ENCODE measurements at places on chromosomes 2 and 18.

- no peak for DNase-seq
Measured at GRCh38 chr2:62149708-62150107, 46.2 kb upstream of the B3GNT2 start.

DNA sequence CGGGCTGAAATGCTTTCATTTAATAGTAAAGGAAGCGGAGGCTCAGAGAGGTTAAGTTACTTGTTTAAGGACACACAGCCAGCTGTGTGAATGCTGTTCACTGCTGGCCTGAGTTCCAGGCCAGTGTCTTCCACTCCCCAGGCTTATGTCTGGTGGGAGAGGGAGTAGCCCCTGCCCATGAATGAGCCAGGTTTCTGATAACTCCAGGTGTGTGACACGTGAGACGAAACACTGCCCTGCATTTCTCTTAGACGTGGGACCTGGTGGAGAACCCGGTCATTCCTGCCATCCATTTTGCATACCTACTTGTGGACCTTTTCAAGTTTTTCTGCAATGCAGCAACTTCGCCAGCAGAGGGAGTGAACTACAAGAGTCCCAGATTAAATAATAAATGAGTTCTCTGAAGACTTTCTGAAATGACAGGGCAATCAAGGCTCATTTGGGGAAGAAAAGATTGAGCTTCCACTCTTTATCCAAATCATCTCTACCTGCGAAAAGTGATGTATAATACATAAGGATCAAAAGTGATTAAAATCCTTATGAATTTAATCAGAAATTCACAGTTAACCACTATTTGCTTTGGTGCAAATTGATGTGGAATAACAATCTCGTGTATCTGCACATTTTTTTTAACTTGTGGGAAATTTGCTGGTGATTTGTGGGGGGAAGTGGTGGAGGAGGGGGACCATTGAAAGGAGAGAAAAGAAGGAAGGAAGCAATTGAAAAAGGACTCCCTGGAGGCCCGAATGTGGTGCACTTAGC lies 79.4 kb upstream of the ASB18 start:
- DNase-seq = peak; percentile 27

GRCh38 chr2:37189452-37190153 lies 1.1 kb upstream of the SULT6B1 start:
- no peak for DNase-seq

- DNase-seq = no peak
Measured at GRCh38 chr2:74021407-74021755, 36.7 kb downstream of the TET3 start.

DNA sequence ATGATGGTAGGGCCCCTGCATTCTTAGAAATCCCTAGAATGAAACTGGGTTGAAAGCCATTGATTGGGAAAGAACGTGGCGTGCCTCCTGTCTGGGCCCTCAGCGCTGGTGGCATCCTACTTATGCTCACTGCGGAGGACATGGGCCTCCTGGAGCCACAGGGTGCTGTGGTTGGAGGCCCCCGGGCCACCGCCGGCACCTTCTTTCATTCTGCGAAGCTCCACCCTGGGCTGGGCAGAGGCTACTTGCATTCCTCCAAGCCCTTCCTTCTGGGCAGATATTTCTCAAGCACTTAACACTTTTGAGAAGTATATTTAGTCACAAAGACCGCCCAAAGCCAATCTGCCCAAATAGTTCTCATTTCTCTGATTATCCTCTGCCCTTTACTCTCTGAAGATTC lies 311.9 kb downstream of the MYCN start:
- DNase-seq = no peak

DNA sequence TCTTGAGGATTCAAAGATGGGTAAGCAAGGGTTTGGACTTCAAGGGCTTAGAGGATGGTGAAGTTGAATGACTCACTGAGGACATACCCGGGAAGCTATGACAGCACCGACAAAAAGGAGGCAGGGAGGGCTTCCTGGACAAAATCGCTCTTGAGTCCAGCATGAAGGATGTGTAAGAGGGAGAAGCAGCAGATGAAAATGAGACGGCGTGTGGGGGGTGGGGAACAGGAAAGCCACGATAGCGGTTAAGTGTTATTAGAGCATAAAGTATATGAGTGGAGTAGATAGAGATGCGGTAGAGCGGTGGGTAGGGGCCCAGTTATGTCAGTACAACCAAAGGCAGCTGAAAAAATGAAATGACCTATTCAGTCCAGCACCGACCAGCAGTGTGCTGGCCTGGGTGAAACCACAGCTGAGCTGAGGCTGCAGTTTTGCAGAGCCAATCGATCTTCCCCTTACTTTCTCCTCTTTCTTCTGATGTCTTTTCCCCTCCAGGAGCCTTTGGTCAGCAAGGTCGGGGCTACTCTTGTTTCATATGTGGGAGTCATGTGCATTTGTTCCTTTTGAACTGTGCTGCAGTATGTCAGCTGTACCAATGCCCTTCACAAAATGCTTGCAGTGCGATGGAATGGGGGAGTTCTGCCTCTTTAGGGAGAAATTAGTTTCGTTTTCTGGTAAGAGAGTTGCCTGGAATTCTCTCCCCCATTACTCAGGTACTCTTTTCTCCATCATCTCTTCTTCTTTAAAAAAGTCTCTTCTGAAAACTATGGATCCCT lies 2.0 kb upstream of the THUMPD2 start:
- DNase-seq = no peak

DNA sequence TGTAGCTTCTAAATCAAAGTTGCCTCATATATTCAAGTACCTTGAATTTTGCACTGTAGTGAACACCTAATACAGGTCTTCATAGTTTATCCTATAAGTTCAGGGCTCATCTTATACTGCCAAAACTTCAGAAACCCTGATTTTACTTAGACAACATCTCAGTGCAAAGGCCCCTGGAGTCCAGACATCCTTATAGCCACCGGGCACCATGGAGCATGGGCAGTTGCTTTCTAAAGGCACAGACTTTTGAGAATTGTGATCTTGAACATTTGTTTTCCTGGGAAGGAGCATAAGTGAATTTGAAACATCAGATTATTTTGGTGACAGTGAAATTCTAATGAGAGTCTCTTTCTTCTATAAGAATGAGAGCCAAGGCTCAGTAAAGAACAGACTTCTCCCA lies 292.3 kb downstream of the CYRIA start:
- DNase-seq = no peak

- DNase-seq = no peak
Measured at GRCh38 chr2:181578829-181579228, 78.1 kb downstream of the CERKL start.

DNA sequence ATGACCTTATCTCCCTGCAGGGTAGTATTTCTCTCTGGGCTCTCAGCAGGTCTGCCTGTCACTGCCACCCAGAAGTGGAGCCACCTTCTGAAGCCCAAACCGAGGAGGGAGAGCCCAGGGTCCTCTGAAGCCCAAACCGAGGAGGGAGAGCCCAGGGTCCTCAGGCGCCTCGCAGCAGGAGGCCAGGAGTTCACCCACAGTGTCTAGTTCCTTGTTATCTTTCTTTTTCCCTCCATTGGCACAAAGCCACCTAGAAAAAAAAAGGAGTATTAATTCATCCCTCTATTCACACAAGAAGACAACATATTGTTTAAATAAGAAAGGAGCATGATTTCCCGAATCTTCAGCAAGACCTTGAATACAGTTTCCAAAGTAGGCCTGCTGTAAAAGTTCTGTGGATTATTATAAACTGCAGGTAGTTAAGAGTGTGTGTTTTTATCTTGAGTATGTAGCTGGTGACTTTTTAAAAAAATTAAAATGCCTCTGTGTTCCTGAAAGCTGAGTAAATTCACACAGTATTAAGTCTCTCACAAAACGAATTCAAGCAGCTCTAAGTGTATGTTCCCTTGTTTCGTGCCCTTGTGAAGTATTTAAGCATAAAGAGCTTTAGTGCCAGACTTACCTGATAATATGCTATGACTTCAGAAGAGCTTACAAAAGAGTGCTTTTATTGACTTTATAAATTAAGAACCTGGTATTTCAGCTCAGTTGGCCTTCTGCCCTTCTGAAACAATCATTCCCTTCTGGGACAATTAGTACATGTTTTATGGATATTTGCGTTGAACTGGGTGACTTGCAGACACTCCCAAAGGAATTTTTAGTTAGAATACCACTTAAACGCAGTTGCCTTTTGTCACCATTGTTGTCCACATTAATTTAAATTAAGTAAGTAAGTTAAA lies 11.7 kb upstream of the GRHL1 start:
- no peak for DNase-seq

DNA sequence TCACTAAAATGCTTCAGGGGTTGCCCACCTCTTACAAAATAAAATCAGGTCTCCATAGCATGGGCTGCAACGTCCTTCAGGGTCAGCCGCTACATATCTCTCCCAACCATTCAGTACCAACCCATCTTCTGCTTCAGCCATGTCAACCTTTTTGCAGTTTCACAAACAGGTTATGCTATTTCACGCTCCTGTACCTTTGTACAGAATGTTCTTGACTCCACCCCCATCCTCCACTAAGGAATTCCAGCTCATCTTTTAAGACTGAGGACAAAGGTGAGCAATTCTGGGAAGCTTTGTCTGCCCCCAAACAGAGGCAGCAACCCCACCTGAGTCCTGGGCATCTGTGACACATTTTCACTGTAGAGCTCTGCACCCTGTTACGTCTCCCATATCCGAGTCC lies 8.8 kb upstream of the EVA1A start:
- no peak for DNase-seq

DNA sequence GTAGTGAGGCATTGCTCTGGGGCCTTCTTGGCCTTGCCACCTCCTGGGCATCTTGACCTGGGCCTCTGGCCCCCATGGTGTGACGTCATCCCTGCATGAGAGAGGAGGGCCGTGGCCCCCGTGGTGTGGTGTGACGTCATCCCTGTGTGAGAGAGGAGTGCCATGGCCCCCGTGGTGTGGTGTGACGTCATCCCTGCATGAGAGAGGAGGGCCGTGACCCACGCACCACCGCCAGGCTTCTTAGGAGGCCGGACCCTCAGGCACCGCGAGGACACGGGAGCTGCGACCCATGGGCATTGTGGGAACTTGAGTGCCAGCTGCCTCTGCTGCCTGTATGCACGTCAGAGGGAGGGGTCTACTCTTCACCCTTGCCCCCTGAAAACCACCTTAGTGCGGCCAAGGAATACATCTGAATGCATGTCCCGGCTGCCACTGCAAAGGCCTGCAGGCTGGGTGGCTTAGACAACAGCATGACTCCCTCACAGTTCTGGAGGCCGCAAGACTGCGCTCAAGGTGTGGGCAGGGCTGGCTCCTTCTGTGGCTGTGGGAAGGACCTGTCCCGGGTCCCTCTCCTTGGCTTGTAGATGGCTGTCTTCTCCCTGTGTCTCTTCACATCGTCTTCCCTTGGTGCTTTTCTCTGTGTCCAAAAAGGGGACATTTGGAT lies 20.8 kb upstream of the OTOS start:
- no peak for DNase-seq

- DNase-seq = no peak
Measured at GRCh38 chr2:83827618-83828017, 631.5 kb downstream of the SUCLG1 start.

GRCh38 chr2:45570671-45571334 lies 40.3 kb downstream of the SRBD1 start:
- DNase-seq = no peak

- peak; percentile 8 for DNase-seq
Measured at GRCh38 chr2:20012282-20013125, at the start of gene MATN3. TSS of gene MATN3 (minus strand) at chr2:20012668. CDS start at chr2:20012631, 37 bp downstream.

GRCh38 chr18:76622651-76623050 lies 127.6 kb upstream of the ZNF516 start:
- DNase-seq = no peak

- DNase-seq = no peak
Measured at GRCh38 chr2:3284657-3285630, 92.7 kb downstream of the EIPR1 start.

- DNase-seq = no peak
Measured at GRCh38 chr2:71603311-71603811, 150.0 kb downstream of the DYSF start.

GRCh38 chr2:219017201-219017931 lies 23.9 kb downstream of the CFAP65 start:
- DNase-seq = no peak

DNA sequence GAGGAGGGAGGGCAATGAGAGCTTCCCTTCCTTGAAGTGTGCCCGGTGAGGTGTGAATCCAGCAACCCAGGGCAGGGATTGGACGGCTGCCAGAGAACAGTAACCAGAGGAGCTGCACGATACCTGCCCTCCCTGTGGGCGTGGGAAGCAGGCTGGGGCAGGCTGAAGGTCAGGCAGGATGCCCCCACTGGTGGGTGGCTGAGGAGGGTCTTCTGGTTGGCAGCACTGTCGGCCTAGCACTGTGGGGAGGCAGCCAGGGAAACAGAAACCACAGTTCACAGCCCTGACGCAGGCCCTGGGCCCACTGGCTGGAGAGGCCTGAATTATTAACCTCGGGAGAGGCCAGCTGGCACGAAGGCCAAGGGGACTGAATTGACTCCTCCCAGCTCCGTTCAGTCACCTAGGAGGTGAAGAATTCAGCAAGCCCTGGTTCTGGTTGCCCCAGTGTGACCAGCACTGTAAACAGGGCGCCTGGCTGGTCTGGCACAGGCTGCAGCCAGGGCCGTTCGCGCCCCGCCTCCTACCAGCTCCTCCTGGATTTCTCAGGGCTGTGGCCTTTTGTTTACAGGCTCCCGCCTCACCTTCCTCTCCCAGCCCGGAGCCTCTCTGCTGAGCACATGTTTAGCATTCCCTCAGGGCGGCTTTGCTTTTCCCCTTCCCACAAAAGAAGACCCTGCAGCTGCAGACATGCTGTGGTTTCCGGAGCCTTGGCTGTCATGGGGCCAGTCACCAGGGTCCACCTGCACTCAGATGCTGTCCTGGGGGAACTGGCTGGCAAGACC lies 97.8 kb downstream of the B3GNT2 start:
- DNase-seq = no peak

DNA sequence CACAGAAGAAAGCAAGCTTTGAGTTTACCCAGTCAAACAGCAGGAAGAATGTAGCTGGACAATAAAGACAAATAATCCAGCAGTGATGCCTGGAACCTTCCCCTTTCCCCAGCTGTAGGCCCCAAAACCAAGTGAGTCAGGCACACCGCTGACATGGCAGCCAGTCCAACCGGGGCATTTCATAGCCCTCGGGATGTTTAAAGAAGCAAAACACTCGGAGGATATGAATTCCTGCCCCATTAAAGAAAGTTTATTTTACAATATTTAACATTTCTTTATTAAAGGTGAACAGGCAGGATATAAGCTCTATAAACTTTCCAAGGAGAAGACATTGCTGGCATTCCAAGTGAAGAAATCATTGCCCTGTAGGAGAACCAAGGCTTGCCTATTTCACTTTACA lies 507.6 kb upstream of the TNP1 start:
- no peak for DNase-seq

GRCh38 chr2:150392614-150393013 lies 94.9 kb downstream of the RND3 start:
- DNase-seq = no peak

DNA sequence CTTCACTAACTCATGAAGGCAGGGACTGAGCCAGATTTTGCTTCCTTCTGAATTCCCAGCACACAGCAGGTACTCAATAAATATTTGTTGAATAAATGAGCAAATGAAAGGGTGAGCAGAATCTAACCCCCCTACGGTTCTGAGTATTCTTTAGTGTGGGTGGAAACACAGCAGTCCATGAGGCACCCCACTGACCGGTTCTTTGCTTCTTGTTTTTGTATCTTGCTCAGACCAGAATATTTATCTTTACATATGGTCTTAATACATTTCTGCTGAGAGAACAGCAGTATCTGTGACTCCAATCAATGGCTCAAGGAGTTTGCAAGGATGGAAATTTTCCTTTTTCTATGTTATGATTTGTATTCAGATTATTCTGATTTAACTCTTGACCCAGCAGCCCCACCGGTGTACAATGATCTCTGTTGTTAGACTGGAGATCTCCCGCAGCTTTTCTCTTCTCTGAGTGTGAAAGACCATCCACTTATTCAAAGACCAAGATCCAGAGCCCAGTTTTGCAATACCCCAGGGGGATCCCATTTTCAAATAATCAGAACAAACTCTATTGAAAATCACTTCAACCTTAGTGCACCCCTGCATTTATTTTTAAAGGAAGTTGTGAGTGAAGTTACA lies 506.5 kb upstream of the TNP1 start:
- DNase-seq = no peak
